Upper lobe of right lung (tissue), 1 donor: ENCODE measurements at places on chromosomes 2 and 18. TPM values are rescaled to one million over a fixed set of nuclear protein-coding genes. Genes with fewer than 3 reads are reported as not detected.

DNA sequence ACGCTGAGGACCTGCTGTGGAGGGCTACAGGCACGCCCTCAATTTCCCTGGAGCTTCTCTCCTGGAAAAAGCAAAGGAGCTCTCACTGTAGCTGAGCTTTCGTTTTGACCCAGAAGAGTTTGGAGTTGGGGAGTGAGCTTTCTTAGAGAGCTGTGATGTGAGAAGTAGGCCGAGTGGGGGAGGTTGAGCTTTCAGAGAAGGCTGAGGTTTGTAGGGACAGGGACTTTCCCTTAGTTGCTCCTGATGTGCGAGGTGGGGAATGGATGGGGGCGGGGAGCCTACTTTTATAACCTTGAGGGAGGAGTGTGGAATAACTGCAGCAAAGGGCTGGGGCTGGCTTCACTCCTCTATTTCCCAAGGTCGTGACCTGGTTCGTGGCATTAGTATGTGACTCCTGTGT lies 47.1 kb downstream of the ZNF532 start:
- H3K4me3 ChIP-seq: no peak overlapping the region
- DNase-seq: no peak
- peak overlapping the region; percentile 27 for H3K27ac ChIP-seq
- peaks cover 21% of the 10 kb centered on the region for H3K4me1 ChIP-seq
- H3K36me3 ChIP-seq: no peaks in the 10 kb centered on the region

GRCh38 chr2:120749506-120750431 lies 14.1 kb downstream of the GLI2 start:
- H3K4me3 ChIP-seq: no peak overlapping the region
- no peak for DNase-seq
- no peaks in the 10 kb centered on the region for H3K4me1 ChIP-seq
- H3K36me3 ChIP-seq: no peaks in the 10 kb centered on the region
- no peak overlapping the region for H3K27ac ChIP-seq

Gene INPP1
- 38.1 TPM for total RNA-seq

Gene INHBB
- 12.3 TPM for total RNA-seq

Gene IL18RAP
- 4.9 TPM for total RNA-seq

DNA sequence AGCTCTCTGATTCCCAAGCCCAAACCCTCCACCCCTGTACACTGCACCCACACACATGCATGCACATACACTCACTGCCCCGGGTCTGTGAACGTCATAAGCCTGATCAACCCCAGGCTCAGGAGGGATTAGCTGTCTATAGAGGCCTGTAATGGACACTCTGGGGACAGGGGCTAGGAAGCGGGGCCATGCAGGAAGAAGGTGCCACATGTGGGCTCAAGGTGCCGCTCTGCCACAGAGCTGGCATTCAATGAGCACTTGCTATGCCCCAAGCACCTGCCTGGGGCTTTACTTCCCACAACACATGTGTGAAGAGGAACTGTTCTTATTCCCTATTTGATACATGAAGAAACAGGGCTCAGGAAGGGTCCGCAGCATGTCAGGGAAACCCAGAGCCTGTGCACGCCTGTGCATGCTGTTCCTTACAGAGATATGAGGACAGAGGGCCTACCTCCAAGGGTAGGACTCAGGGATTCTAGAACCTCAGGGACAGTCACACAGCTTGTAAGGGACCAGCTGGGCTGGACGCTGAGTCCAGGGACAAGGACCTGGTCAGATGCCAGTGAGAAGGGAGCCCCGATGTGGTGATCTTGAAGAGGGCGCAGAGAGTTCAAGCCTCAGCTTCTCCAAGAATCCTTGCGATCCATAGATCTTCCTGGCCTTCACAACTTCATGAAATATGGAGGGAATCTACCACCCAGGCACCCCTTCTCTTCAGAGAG lies 5.0 kb downstream of the BIN1 start:
- no peak overlapping the region for H3K27ac ChIP-seq
- no peaks in the 10 kb centered on the region for H3K36me3 ChIP-seq
- H3K4me3 ChIP-seq: no peak overlapping the region
- H3K27me3 ChIP-seq: no peaks in the 10 kb centered on the region
- no peaks in the 10 kb centered on the region for H3K4me1 ChIP-seq

- H3K27ac ChIP-seq: peak overlapping the region; percentile 96
- H3K27me3 ChIP-seq: no peaks in the 10 kb centered on the region
- peak overlapping the region; percentile 99 for H3K4me3 ChIP-seq
- H3K36me3 ChIP-seq: peaks cover 18% of the 10 kb centered on the region
- DNase-seq: peak; percentile 46
- H3K4me1 ChIP-seq: peaks cover 27% of the 10 kb centered on the region
Observed at GRCh38 chr2:171923206-171923605, 945 bp downstream of the HAT1 start.

Gene ALPG
- 0.49 TPM for total RNA-seq

DNA sequence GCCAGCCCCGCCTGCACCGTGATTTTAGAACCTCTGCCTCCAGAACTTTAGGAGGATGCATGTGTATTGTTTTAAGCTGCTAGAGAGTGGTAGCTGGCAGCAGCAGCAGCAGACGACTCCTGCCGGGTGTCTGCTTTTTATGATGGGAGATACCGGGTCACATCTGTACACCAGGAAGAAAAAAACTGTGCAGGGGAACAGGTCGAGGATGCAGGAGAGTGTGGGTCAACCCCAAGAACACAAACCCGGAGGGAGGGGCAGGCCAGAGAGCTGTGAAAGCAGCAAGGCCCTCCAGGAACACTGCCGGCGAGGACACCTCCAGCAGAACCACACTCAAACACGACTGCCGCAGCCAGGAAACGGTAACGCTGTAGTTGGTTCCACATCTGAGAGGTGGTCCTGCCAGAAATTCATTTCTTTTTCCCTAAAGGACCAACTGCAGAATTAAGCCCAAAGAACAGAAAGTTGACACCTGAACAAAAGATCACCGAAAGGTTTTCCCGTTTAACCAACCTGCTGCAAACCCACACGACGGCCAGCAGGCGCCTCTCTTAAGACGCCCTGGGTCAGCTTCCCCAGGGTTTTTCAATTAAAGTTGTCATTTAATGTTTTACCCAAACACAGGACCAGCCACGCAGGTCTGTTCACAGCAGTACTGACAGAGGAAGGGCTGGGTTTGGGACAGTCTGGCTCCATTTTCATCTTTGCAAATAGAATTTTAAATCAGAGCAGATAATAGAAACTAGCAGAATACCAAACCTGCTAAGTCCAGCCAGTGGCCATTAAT lies 60.5 kb downstream of the NDUFA10 start:
- no peaks in the 10 kb centered on the region for H3K4me1 ChIP-seq
- H3K27ac ChIP-seq: no peak overlapping the region
- H3K36me3 ChIP-seq: peaks cover 69% of the 10 kb centered on the region

Gene SH3BP4
- 29.6 TPM for total RNA-seq

Gene CYRIA
- 24.2 TPM for total RNA-seq

DNA sequence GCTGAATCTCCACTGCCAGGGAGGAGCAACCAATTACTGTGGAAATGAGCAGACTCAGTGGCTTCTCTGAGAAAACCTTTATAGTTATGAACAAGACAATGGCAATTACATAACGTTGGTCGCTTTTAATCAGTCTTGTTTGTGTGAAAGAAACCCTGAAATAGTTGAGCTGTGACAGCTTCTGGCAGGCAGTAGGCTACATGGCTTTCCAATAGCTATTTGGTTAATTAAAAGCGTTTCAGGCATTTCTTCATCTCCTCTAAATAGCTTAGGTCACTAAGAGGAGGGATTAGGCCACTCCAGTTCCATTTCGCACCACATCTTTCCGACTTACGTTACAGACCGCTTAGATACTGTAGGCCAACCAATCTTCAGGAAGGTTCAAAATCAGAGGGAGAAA lies 794.4 kb upstream of the ID2 start:
- H3K27ac ChIP-seq: no peak overlapping the region
- H3K4me1 ChIP-seq: no peaks in the 10 kb centered on the region
- no peak for DNase-seq
- H3K4me3 ChIP-seq: no peak overlapping the region

Gene TANC1
- 60.4 TPM for total RNA-seq

DNA sequence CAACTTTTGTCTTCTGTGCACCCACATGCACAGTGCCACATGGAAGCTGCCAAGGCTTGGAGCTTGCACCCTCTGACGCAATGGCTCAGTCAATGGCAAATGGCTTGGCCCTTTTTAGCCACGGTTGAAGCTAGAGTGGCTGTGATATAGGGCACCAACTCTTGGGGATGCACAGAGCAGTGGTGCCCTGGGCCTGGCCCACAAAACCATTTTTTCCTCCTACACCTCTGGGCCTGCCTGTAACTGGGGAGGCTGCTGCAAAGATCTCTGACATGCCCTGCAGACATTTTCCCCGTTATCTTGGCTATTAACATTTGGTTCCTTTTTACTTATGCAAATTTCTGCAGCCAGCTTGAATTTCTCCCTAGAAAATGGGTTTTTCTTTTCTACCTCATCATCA lies 74.9 kb downstream of the ZDBF2 start:
- no peak for DNase-seq
- no peaks in the 10 kb centered on the region for H3K36me3 ChIP-seq
- H3K4me3 ChIP-seq: no peak overlapping the region
- H3K4me1 ChIP-seq: no peaks in the 10 kb centered on the region

Gene FSIP2
- 0.29 TPM for total RNA-seq

Gene GNLY
- 18.5 TPM for total RNA-seq

Gene KCNG2
- total RNA-seq: 0.46 TPM

- no peak overlapping the region for H3K27ac ChIP-seq
- no peaks in the 10 kb centered on the region for H3K36me3 ChIP-seq
- no peak overlapping the region for H3K4me3 ChIP-seq
Observed at GRCh38 chr2:158979772-158980171, 11.3 kb downstream of the TANC1 start.

- H3K4me1 ChIP-seq: peaks cover under 1% of the 10 kb centered on the region
- no peaks in the 10 kb centered on the region for H3K27me3 ChIP-seq
- no peak for DNase-seq
- H3K4me3 ChIP-seq: no peak overlapping the region
Observed at GRCh38 chr2:64025741-64026140, 6.5 kb upstream of the VPS54 start.

Gene SPR
- total RNA-seq: 44.1 TPM

GRCh38 chr2:235934059-235934773 lies 234.0 kb downstream of the GBX2 start:
- peaks cover 16% of the 10 kb centered on the region for H3K36me3 ChIP-seq
- no peaks in the 10 kb centered on the region for H3K27me3 ChIP-seq
- no peak overlapping the region for H3K4me3 ChIP-seq
- DNase-seq: no peak
- H3K27ac ChIP-seq: no peak overlapping the region

Gene FHOD3
- 1.9 TPM for total RNA-seq

Gene CCDC85A
- total RNA-seq: 22.2 TPM

GRCh38 chr2:75565472-75566462 lies 5.0 kb upstream of the EVA1A start:
- no peaks in the 10 kb centered on the region for H3K36me3 ChIP-seq
- no peak for DNase-seq
- no peak overlapping the region for H3K4me3 ChIP-seq
- H3K27ac ChIP-seq: no peak overlapping the region
- H3K27me3 ChIP-seq: no peaks in the 10 kb centered on the region

DNA sequence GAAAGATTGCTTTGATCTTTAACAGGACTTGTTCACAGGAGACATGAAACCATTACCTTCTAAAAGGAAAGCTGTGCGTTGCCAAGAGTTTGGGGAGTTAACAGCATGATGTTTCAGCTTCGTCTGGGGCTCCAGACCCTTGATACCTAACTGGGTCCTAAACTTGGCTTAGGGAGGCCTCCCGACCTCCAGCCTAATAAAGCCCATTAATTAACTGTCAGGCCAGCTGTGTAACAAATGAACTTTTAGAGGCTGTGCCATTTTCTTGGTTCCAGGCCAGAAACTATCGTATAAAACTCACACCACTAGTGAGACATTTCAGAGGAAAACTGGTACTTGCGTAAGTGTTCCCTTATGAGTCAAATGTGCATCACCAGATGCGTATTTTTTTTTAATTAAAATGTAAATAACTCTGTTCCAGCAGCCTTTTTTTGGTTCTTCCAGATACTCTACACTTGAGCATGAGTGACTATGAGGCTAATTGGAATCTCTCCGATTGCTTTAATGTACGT lies 236.5 kb downstream of the BCL2 start:
- no peak overlapping the region for H3K4me3 ChIP-seq
- no peaks in the 10 kb centered on the region for H3K4me1 ChIP-seq
- no peaks in the 10 kb centered on the region for H3K36me3 ChIP-seq
- H3K27me3 ChIP-seq: no peaks in the 10 kb centered on the region

DNA sequence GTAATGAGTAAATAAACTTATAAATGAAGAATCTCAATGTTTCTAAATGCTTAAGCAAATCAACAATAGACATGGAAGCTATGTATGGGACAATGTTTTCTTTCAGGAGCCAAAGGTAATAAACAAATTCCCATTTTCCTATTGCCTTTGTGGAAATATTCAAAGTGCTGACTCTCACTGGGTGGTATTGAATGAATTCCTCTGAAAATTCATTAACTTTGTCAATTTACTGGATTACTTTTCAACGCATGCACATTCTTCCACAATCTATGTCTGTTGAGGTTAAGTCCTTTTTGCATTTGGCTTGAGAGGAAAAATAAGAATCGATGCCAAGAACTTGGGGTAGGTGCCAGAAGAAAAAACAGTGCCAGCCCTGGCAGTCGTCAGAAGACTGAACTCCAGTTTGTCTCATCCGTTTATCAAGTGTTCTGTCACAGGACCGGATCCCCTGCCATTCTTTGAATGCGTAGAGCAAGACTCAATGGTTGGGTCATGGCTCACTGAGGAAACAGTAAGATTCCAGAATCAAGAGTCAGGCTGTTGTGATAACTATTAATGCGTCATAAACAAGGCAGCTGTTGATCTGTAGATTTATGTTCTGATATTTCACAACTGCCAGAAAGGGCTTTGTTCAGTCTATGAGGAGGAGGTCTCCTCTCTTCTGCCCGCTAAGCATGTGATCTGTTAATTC lies 133.3 kb downstream of the GFPT1 start:
- no peaks in the 10 kb centered on the region for H3K36me3 ChIP-seq
- no peak overlapping the region for H3K4me3 ChIP-seq
- H3K4me1 ChIP-seq: no peaks in the 10 kb centered on the region
- H3K27ac ChIP-seq: peak overlapping the region; percentile 28

DNA sequence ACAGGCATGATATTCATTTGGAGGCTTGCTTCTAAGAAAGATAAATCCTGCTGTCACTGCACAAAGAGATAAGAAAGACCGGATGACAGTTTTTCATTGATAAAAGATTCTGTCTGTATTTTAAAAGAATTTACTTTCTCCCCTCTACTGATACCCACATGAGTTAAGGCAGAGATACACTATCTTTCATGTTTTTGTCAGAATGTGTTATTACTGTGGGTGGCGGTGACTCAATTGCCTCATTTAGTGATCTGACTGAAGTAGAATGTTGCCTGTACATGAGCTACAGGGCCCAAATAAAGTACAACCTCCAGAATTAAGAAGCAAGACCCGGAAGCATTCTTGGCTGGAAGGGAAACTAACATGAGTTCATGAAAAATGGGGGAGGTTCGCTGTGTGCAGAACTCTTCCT lies 480.0 kb downstream of the SLC4A3 start:
- H3K4me1 ChIP-seq: no peaks in the 10 kb centered on the region
- DNase-seq: no peak
- no peak overlapping the region for H3K27ac ChIP-seq
- H3K36me3 ChIP-seq: no peaks in the 10 kb centered on the region

Gene IL36B
- not detected for total RNA-seq

GRCh38 chr2:239801404-239802184 lies 223.5 kb downstream of the NDUFA10 start:
- no peaks in the 10 kb centered on the region for H3K4me1 ChIP-seq
- H3K27me3 ChIP-seq: no peaks in the 10 kb centered on the region
- H3K27ac ChIP-seq: no peak overlapping the region
- peak; percentile 23 for DNase-seq
- no peak overlapping the region for H3K4me3 ChIP-seq
- no peaks in the 10 kb centered on the region for H3K36me3 ChIP-seq
